ENCODE measurements at places on chromosomes 3 and 15. TPM values are rescaled to one million over a fixed set of nuclear protein-coding genes. Genes with fewer than 3 reads are reported as not detected.

SAMD7 gene
- total RNA-seq = not detected

SLC51A gene
- total RNA-seq = 0.62 TPM

DNA sequence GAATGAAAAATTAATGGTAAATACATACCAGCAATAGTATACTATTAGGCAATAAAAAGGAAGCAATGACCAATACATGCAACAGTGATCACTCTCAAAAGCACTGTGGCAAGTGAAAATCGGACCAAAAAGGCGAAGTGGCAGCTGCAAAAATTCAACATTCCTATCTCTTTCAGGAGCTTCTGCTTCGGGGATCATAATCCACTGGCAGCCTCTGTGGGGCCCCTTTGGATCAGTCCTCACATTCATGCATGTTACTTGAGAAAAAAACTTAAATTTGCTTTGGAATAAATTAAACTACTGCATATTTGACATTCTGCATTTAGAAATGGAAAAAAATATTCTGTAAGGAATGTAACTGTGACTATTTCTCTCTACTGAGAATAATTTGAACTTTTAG, 425.6 kb downstream of the NR2F2 start:
- no peaks in the 10 kb centered on the region for H3K4me1 ChIP-seq
- peaks cover 2% of the 10 kb centered on the region for H3K27me3 ChIP-seq
- H3K4me3 ChIP-seq = no peak overlapping the region
- H3K36me3 ChIP-seq = no peaks in the 10 kb centered on the region

DNA sequence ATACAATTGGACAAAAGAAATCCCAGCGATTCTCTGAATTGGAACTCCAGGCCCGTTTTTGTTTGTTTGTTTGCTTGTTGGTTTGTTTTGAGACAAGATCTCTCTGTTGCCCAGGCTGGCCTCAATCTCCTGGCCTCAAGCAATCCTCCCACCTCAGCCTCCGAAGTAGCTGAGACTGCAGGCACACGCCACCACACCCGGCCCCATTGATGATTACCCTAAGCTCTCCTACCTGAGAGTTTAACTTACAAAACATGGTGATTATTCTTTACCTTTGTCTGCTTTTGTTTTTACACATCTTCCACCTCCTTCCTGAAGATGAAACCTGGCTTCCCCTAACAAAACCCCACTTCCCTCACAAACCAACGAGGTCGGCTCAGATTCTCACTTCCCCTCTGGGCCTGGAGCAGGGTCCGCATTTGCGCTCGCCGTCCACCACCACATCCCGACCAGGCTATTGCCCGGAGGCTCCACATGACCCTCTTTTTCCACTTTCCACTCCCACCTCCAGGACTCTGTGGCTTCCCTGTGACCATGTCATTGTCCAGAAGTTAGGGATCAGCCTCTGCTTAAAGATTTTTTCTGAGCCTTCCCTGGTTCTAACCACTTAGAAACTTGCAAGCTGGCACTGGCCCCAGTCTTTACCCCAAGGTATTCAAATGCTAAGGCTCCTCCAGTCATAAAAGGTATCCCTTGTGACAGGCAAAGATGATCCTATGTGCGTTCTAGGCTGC, 14.8 kb downstream of the KLHL6 start:
- H3K36me3 ChIP-seq = no peaks in the 10 kb centered on the region
- peaks cover 5% of the 10 kb centered on the region for H3K27me3 ChIP-seq
- no peak overlapping the region for H3K4me3 ChIP-seq

- peaks cover 1% of the 10 kb centered on the region for H3K36me3 ChIP-seq
- peak overlapping the region; percentile 83 for H3K4me3 ChIP-seq
- no peak overlapping the region for H3K27ac ChIP-seq
- H3K4me1 ChIP-seq = peaks cover 27% of the 10 kb centered on the region
- peaks cover 80% of the 10 kb centered on the region for H3K27me3 ChIP-seq
Measured at GRCh38 chr15:91100814-91101607, 954 bp downstream of the SV2B start.

GRCh38 chr3:188296761-188297612, 143.0 kb downstream of the LPP start:
- peaks cover 3% of the 10 kb centered on the region for H3K36me3 ChIP-seq
- peak overlapping the region; percentile 40 for H3K27ac ChIP-seq
- H3K27me3 ChIP-seq = no peaks in the 10 kb centered on the region
- no peak overlapping the region for H3K4me3 ChIP-seq
- H3K4me1 ChIP-seq = peaks cover 50% of the 10 kb centered on the region

DNA sequence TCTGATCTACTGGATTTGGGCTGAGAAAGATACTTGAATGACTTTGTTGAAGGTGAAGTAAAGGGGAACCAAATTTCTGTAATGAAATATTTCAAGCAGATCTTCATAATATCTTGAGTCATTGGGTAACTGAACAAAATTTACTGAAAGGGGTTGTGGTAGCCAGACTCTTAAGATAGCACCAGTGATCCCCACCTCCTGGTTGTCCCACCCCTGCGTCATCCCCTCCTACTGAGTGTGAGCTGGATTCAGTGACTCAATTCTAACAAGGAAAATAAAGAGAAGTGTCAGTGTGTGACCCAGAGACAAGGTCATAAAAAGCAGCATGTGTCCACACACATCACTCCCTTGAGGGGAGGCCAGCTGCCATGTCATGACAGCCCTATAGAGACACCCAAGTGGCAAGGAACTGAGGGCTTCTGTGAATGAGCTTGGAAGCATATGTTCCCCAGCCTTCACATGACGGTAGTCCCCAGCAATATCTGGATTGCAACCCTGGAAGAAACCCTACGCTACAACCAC, 107.1 kb downstream of the MECOM start:
- no peak overlapping the region for H3K27ac ChIP-seq
- H3K4me3 ChIP-seq = no peak overlapping the region
- peaks cover 14% of the 10 kb centered on the region for H3K4me1 ChIP-seq
- H3K36me3 ChIP-seq = peaks cover 6% of the 10 kb centered on the region
- DNase-seq = no peak
- H3K27me3 ChIP-seq = no peaks in the 10 kb centered on the region

DNA sequence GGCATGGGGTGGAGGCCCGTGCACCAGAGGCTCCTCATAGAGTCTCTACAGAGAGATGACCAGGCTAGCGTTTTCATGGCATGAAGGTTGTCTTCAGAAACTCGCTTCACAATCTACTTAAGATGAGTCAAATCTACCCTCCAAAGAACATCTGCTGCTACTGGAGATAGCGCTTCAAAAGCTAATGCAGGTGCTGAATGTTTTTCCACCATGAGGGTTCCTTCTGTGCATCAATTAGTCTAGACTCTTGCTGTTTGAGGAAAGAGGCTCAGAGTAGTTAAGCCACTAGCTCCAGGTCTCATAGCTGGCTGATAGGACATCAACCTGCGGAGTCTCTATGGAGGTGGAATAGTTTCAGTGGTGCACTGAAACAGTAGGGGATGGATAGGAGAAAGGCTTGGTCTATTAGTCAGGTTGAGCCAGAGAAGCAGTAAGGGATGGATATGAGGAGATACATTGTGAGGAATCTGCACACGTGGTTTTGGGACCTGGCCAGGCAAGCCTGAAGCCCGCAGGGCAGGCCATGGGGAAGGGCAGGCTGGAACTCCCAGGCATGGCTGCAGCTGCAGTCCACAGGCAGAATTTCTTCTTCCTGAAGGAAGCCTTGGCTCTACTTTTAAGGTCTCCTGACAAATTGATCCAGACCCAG, 117.5 kb downstream of the APBA2 start:
- H3K4me1 ChIP-seq = no peaks in the 10 kb centered on the region
- H3K27me3 ChIP-seq = no peaks in the 10 kb centered on the region

UROC1 gene
- total RNA-seq = not detected

STAC gene
- 1.2 TPM for total RNA-seq

Data from progenitor cell of endocrine pancreas (in vitro differentiated cells).